Fibroblast of the aortic adventitia (primary cell): ENCODE measurements at places on chromosomes 13 and 19. TPM values are rescaled to one million over a fixed set of nuclear protein-coding genes. Genes with fewer than 3 reads are reported as not detected.

GRCh38 chr13:75072891-75073290, 409.1 kb downstream of the TBC1D4 start:
- no peak for DNase-seq

- no peak for DNase-seq
Measured at GRCh38 chr13:60001889-60002288, 161.8 kb downstream of the DIAPH3 start.

DNA sequence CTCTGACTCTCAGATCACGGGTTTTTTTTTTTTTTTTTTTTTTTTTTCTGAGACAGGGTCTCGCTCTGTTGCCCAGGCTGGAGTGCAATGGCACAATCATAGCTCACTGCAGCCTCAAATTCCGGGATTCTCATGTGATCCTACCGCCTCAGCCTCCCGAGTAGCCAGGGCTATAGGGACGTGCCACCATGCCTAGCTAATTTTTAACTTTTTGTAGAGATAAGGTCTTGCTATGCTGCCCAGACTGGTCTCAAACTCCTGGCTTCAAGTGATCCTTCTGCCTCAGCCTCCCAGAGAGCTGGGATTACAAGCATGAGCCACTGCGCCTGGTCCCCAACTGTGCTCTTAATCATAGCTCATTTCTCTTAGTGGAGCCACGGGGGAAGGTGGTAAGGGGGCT, 4.6 kb upstream of the GRAMD1A start:
- DNase-seq: no peak

The GNG8 gene
- not detected in 2 replicates for total RNA-seq

The CGB1 gene
- total RNA-seq: not detected in 2 replicates

The CCL25 gene
- total RNA-seq: not detected in 2 replicates

The FSD1 gene
- 6.3 and 7.5 TPM in 2 replicates for total RNA-seq

The TMEM161A gene
- 6.7 and 9.3 TPM in 2 replicates for total RNA-seq
